T-helper 17 cell (primary cell): ENCODE measurements at places on chromosomes 13 and 19.

GRCh38 chr13:26855071-26855470 is 94.5 kb upstream of the GPR12 start:
- H3K4me1 ChIP-seq = no peaks in the 10 kb centered on the region
- H3K36me3 ChIP-seq = peaks cover 4% of the 10 kb centered on the region
- DNase-seq = no peak

DNA sequence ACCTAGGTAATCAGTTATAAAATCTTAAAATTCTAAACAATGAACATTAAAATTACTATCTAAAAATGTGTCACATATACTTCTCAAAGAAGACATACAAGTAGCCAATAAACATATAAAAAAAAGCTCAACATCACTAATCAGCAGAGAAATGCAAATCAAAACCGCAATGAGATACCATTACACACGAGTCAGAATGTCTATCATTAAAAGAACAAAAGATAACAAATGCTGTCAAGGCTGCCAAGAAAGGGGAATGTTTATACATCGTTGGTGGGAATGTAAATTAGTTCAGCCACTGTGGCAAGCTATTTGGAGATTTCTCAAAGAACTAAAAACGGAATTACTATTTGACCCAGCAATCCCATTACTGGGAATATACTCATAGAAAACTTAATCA is 310.3 kb upstream of the EDNRB start:
- no peak overlapping the region for H3K4me3 ChIP-seq
- H3K36me3 ChIP-seq = no peaks in the 10 kb centered on the region
- DNase-seq = no peak
- no peak overlapping the region for H3K27ac ChIP-seq
- H3K27me3 ChIP-seq = no peaks in the 10 kb centered on the region

GRCh38 chr13:110506859-110507566 is 54.5 kb downstream of the RAB20 start:
- no peak overlapping the region for H3K4me3 ChIP-seq
- no peak for DNase-seq
- no peak overlapping the region for H3K27ac ChIP-seq
- H3K27me3 ChIP-seq = peaks cover 38% of the 10 kb centered on the region

- no peaks in the 10 kb centered on the region for H3K27me3 ChIP-seq
- H3K36me3 ChIP-seq = peaks cover 5% of the 10 kb centered on the region
- no peak for DNase-seq
- peak overlapping the region; percentile 65 for H3K27ac ChIP-seq
These were observed 3.2 kb downstream of the GARRE1 start for GRCh38 chr19:34257559-34257924.

DNA sequence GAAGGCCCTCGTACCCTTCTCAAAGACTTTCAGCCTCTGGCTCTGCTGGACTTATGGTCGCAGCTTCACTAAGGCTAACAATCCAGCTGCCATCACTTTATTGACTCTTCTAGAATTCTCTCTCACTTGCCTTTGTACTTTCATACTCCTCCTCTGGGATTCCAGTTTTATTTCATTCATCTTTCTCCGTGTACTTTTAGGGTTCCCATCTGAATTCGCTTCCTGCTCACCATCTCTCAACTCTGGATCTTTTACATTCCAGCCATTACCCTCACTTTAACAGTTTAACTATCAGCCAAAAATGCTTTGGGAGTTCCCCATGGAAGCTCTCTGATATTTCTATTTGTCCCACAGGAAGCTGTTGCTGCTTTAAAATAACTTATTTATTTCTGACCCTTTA is 149.3 kb upstream of the KL start:
- H3K4me3 ChIP-seq = no peak overlapping the region
- no peaks in the 10 kb centered on the region for H3K4me1 ChIP-seq
- DNase-seq = no peak
- no peaks in the 10 kb centered on the region for H3K27me3 ChIP-seq
- no peak overlapping the region for H3K27ac ChIP-seq

- no peaks in the 10 kb centered on the region for H3K36me3 ChIP-seq
- no peak overlapping the region for H3K27ac ChIP-seq
- no peak for DNase-seq
- H3K4me1 ChIP-seq = no peaks in the 10 kb centered on the region
These were observed 12.1 kb downstream of the PRR22 start for GRCh38 chr19:5772416-5772815.

DNA sequence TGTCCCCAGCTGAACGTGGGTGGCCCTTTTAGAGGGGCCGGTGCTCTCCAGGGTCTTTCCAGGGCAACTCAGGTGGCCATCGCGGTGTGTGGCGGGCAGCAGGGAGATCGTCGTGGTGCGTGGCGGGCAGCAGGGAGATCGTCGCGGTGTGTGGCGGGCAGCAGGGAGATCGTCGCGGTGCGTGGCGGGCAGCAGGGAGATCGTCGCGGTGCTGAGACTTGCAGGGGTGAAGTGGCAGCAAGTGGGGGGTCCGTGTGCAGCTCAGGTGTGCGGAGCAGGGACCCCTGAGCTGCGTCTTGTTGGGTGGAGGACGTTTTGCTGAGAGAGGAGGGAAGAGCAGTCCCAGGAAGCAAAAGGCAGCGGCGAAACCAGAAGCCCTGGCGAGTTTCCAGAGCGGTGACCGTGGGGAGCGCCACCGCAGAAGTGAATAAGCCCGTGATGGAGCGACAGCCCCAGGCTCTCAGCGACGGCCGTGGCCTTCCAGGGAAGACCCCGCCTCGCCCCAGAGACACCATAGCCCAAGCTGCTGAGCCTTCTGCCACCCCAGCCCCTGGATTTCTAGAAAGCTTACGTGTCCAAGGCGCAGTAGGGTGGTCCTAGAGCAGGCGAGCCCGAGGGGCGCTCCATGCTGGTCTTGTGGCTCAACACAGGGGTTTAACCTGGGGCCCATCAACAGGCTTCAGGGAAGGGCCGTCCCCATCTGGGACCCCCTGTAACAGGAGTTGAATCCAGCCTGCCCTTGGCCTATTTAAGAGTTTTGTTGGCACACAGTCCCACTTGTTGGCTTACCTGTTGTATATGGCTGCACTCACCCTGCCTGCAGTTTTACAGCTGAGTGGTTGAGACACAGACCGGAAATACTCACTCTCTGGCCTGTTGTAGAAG is 5.4 kb downstream of the NCLN start:
- H3K36me3 ChIP-seq = no peaks in the 10 kb centered on the region
- peaks cover 24% of the 10 kb centered on the region for H3K4me1 ChIP-seq
- no peak overlapping the region for H3K27ac ChIP-seq
- no peak for DNase-seq
- H3K4me3 ChIP-seq = no peak overlapping the region

DNA sequence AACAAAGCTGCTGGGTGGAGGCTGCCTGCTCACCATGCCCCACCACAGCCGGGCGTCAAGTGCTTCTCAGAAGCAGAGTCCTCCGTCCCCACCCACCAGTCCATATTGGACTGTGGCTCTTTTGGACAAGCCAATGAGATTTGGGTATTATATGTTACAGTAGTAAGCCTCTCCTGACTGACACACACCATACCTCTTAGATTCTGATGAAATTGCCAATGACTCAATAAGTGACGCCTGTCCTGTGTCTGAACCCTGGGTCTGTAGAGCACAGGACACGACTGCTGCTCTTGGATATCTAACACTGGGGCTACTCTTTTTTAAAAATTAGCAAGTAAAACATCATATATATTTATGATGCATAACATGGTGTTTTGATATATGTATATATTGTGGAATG is 44.8 kb upstream of the UBAC2 start:
- peaks cover 7% of the 10 kb centered on the region for H3K4me1 ChIP-seq
- DNase-seq = no peak
- H3K27me3 ChIP-seq = peaks cover 24% of the 10 kb centered on the region
- H3K36me3 ChIP-seq = peaks cover 13% of the 10 kb centered on the region

DNA sequence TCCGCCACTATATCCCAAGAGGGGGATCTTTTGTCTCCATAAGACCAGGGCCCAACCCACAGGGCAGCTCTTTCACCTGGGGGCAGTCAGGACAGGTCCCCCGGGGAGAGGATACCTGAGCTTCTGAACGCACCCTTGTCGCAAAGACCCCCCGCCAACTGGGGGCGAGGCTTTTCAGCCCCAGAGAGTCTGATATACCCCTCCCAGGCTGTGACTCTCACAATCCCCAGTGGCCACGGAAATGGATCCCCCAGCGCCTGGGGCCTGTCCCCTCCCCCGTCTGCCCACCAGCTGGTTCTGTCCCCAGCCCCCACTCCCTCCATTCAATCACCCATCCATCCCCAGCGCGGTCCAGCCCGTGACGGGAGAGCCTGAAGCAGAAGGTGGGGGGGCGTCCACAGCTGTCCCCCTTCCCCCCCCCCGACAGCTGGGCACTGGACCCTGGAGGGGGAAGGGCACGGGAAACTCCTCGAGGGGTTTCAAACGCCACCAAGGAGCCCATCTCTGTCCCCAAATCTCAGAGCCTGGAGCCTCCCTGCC is 823 bp downstream of the DOCK6 start:
- peaks cover 2% of the 10 kb centered on the region for H3K4me1 ChIP-seq
- H3K4me3 ChIP-seq = peak overlapping the region; percentile 72
- peaks cover 5% of the 10 kb centered on the region for H3K36me3 ChIP-seq
- DNase-seq = no peak

- no peak for DNase-seq
- H3K36me3 ChIP-seq = no peaks in the 10 kb centered on the region
- H3K27me3 ChIP-seq = no peaks in the 10 kb centered on the region
- no peak overlapping the region for H3K4me3 ChIP-seq
- H3K4me1 ChIP-seq = peaks cover 2% of the 10 kb centered on the region
These were observed 5.5 kb upstream of the PTBP1 start for GRCh38 chr19:791567-792305.

DNA sequence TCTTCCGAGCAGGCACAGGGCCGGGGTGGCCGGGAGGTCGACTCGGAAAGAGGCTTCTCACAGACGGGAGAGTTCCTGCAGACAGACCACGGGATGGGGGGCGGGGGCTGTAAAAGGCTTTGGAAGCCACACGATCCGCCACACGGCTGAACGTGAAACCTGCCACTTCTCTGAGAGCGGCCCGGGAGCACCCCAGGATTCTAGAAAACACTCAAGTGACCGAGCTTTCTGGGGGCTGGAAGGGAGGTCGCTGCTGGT is 15.6 kb upstream of the SLC39A3 start:
- no peak overlapping the region for H3K4me3 ChIP-seq
- H3K36me3 ChIP-seq = peaks cover 5% of the 10 kb centered on the region
- H3K27ac ChIP-seq = peak overlapping the region; percentile 60
- no peak for DNase-seq

DNA sequence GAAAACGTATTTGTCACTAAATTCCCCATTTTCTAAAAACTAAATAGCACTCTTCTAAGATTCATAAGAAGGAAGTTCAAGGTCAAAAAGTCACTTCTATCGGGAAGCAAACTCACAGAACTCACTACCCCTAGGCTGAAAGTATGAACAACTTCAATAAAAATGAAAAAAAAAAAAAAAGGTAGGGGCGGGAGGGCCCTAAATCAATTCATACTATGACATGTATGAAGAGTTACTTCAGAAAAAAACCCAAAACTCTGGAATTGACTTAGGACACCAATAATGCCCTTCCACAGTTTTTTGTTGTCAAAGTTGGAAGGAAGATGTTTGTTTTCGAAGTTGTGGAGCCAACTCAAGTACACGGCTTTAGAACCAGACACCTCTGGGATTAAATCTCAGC is 1.1 kb downstream of the SUCLA2 start:
- peaks cover 3% of the 10 kb centered on the region for H3K36me3 ChIP-seq
- H3K27ac ChIP-seq = peak overlapping the region; percentile 96
- peak overlapping the region; percentile 93 for H3K4me3 ChIP-seq

DNA sequence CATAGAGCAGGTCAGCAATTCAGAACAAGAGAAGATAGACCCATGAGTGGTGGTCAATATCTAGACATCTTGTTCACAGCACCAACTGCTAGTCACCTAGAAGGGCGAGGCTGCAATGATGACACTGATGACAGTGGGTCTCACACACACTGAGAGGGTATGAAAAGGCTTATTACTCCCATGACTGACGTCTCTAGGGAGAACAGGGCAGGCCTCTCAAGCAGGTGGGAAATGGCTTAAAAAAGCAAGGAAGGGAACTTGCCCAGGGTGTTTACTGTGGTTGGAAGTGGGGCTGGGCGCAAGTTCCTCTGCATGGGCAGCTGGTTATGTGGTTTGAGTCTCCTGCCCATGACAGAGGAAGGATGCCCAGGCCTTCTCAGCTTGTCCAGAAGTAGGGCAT is 33.8 kb downstream of the ZNF44 start:
- H3K4me1 ChIP-seq = no peaks in the 10 kb centered on the region
- no peak overlapping the region for H3K4me3 ChIP-seq
- no peak overlapping the region for H3K27ac ChIP-seq
